ENCODE measurements at places on chromosomes 6 and 20. TPM values are rescaled to one million over a fixed set of nuclear protein-coding genes. Genes with fewer than 3 reads are reported as not detected.

Gene CDH26
- total RNA-seq = 0.76 TPM

Gene APCDD1L
- not detected for total RNA-seq

DNA sequence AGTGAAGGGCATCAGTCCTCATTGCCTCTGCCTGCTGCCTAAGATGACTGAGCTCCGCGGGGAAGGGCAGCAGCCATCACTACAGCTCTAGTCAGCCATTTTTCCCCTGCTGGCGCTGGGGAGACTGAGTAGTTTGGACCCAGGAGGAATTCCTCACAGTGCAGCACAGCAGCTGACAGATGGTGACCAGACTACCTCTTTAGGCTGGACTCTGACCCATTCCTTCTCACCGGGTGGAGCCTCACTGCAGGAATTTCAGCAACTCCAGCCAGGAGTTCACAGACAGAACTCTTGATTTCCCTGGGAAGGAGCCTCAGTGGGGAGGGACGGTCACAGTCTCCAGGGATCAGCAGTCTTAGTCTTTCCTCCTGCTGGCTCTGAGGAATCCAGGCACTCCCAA, 492.0 kb upstream of the MMS22L start:
- peak; percentile 21 for DNase-seq

- no peak for DNase-seq
Measured at GRCh38 chr6:151149793-151150192, 90.0 kb upstream of the AKAP12 start.

DNA sequence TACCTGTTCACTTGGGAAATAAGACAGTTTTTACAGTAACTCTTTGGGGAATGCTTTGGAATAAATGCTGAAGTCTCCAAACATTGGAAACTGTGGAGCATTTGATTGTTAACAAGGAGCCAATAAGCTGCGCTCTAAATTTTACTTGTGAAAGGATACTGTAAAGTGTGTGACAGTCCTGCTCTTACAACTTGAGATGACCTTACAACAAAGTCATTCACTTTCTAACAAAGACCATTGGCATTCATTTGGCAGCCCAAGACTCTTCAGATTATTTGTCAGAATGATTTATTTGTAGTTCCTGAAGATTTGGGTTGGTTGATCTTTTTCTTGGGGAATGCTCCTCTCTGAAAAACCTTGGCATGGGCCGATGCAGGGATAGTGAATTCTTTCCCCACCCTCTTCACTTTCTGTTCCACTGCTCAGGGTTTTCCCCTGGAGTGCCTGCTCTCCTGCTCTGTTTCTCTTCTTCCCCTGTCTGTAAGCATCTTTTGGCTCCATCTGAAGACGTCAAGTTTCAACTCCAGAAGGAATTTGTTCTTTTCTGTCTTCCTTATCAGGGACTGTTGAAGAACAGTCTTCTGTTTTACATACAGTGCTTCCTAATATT, 116.4 kb downstream of the AKAP7 start:
- DNase-seq = no peak

DNA sequence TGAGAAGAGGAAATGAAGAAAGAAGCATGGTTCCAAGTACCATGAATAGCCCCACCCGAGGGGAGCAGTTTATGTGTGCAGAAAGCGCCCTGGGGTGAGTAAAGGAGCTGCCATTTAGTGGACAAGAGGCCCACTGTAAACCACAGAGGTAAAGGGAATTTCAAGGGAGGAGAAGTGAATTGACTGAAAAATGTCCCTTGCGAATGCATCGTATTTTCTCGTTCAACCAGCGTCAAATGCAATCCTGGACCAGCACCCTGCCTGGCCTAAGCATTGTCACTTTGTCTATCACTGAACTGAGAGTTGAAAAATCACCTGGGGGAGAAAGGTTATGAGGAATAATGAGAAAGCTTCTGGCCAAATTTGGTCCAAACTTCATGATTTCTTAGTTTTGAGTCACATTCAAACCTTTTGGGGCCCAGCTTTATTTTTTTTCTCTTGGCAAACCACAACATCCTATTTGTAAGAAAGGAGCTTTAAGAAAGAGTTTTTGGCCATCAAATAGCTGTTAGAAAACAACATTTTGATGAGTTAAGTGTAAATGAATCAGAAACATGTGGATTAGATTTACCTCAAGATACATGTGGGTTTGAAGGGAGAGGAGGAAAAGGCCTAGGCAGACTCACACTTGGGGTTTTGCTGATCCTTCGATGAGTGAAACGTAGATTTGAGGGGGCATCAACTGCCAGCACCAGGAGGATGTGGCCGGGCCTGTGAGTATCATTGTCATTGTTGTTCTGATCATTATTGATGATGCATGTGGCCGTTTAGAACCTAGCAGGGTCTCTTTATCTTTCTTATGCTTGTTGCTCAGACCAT, 214.0 kb downstream of the CLIC5 start:
- DNase-seq = no peak

Gene NINL
- 86.8 TPM for total RNA-seq

GRCh38 chr6:43260791-43261190, 17.5 kb downstream of the TTBK1 start:
- no peak for DNase-seq

DNA sequence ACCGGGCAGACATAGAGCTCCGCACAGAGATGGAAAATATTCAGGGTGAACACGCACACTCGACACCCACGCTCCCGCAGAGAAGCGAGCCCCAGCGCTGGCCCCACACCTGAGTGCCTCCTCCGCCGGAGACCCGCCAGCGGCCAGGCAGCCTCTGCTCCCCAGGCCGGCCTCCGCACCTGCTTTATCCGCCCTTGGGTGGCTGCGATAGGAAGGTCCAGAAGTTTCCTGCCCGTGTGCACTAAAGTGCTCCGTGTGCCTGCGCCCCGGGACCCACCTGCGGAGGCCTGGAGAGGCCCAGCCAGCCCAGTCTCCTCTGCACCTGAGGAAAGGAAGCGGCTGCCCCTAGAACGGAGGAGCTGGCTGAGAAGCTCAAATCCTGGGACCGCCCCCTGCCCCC, 10.8 kb upstream of the FOXC1 start:
- DNase-seq = no peak

All from glutamatergic neuron (in vitro differentiated cells).